Activated CD4-positive, alpha-beta T cell treated with anti-CD3 and anti-CD28 coated beads for 36 hours (primary cell): ENCODE measurements at places on chromosomes 5 and 9. TPM values are rescaled to one million over a fixed set of nuclear protein-coding genes. Genes with fewer than 3 reads are reported as not detected.

LCN15 gene
- not detected for total RNA-seq

- no peak for DNase-seq
Measured at GRCh38 chr5:130651440-130651839, 513.6 kb downstream of the HINT1 start.

DNA sequence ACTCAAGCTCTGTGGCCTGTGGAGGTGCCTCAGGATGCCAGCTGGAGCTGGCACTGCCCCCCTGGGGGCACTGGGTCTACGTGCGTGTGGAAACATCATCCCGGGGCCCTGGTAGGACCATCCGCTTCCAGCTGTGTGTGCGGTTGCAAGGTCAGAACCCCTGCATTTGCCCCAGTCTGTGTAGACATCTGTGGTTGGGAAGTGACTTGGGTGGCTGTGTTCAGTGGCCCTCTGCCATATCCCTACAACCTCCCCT, 12.5 kb downstream of the TMEM8B start:
- no peak for DNase-seq

- DNase-seq = no peak
Measured at GRCh38 chr5:149800633-149801032, 70.5 kb downstream of the PPARGC1B start.
